Stimulated activated CD4-positive, alpha-beta T cell treated with anti-CD3 and anti-CD28 coated beads, Interleukin-4, amount 100 ng/mL, for 24 hours (primary cell): ENCODE measurements at places on chromosomes 1 and 21.

GRCh38 chr1:240239309-240239708, 147.6 kb downstream of the FMN2 start:
- no peak for DNase-seq

DNA sequence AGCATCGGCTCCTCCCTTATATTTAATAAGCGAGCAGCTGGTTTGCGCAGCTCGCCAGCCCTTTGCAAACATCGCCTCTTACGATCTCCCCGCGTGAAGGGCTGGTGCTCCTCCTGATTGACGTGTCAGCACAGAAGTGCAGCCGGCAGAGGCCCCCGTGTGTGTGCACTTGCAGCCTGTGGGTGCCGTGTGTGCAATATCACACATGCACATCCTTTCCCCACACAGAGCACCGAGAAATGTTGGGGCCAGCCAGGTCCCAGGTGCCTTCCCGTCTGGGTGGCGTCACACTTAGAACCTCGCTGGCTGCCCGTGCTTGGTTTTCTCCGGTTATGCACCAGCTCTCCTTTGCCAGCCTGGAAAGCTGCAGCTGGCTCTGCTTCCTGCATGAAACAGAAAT, 126.6 kb upstream of the AJAP1 start:
- DNase-seq = no peak

GRCh38 chr1:224411766-224412165, 22.8 kb downstream of the WDR26 start:
- no peak for DNase-seq

GRCh38 chr1:29519788-29520110, 283.4 kb downstream of the PTPRU start:
- no peak for DNase-seq

- peak; percentile 5 for DNase-seq
Measured at GRCh38 chr1:175757381-175758015, 14.1 kb upstream of the TNR start.

DNA sequence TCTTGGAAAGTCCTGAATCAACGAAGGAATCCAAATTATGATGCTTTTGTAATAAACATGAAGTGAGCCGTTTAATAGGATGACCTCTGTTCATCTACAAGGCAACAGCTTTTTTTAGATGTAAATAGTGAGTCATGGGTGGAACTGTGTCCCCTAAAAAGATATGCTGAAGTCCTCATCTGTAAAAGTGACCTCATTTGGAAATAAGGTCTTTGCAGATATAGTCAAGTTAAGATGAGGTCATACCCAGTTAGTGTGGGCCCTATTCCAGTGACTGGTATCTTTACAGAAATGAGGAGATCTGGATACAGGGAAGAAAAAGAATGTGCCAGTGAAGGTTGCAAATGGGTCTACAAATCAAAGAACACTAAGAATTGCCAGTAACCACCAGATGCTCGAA, 1287.3 kb upstream of the ADGRL4 start:
- no peak for DNase-seq

DNA sequence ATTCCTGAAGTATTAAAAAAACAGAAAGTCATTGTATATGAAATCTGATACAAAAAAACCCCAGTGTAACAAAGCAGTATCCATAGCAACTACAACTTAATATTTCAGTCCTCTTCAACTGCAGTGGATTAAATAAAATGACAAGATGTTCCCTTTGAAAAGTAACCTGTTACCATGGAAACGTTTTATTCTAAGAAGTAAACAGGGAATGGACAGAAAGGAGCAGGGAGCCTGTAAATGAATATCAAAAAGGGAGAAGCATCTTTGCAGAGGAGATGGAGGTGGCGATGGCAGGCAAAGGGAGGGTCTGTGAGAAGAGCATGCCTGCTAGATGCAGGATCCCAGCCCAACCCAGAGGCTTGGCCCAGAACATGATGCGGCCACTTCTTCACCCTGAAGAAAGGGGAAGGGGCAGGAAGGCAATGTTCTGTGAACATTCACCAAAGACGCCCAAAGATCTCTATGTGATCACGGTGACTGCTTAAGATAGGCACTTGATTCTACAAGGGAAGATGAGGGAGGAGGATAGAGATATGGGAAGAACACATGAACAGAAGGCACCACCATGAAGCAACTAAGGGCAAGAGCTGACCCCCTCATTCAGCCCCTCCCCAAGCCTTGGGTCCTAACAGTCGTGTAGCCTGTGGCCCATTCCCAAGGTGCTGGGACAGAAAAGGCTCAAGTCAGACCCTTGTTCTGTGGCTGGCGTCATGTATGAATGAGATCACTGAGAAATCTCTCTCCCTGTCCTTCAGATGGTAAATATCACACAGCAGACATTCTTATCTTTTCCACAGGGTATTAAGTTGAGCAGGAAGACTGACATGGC, 200.0 kb downstream of the SLC45A1 start:
- DNase-seq = no peak

DNA sequence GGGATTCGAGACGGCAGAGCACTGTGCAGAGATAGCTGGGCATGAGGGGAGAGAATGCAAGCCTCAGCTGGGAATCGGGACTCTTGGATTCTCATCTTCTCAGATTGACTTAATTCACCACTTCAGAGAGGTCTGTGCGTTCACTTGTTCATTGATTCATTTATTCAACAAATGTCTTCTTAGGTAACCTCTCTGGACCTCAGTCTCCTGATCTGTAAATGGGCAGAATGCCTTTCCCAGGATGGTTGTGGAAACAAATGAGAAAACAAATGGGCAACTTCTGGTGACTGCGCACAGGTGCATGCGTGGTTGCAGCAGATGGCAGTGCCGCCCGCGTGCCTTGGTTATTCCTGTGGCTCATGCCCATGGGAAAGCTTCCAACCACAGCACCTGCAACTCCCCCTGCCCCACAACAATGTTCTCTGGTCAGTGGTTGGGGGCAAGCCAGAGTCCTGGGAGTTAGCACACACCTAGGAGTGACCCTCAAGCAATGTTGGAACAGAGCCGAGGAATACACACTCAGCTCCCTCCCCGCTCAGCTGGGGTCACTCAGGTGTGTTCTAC, 110.1 kb upstream of the RUNX3 start:
- no peak for DNase-seq

GRCh38 chr1:53369761-53370160, 41.9 kb upstream of the LRP8 start:
- no peak for DNase-seq

DNA sequence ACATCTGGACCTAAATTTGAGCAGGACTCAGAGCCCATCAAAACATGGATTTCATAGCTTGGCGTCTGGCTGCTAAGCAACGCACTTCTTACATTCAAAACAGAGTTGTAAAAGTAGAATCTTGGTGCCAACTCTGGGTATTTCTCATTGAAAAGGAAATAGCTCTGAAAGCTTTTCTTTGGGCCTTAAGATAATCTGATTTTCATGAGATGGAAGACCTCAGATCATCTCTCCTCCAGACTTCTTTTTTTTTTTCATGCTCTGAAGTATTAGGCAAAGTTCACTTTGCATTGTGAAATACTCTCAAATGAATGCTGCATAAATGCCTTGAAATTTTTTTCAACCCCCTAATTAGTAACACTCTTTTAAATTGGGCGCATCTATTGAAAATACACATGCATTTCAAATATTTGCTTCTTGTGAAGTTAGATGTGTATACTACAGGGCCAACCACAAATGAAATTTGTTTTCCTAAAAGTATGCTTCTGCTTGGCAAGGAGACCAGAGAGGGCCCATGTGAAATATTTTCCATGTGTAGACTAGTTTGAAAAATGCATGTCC, 4.2 kb downstream of the ADAMTS5 start:
- no peak for DNase-seq

- DNase-seq = no peak
Measured at GRCh38 chr21:20882462-20883407, 115.5 kb upstream of the NCAM2 start.

DNA sequence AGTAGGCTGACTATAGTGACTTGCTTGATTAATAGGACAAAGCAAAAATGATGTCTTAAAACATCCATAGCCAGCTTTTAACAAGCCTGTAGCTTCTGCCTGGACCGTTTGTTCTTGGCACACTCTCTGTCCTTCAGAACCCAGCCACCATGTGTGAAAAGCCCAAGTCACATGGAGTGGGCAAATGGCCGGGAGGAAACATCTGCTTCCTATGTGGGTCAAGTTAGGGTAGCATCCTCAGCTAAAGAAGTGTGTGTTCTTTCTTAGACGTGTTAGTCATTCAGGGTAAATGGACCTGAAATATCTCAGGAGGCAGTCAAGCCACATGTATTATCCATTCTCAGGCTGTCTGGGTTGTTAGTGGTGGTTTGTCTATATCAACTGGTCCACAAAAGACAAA, 23.4 kb downstream of the RD3 start:
- no peak for DNase-seq

- DNase-seq = no peak
Measured at GRCh38 chr1:200180821-200181220, 153.3 kb downstream of the NR5A2 start.

- no peak for DNase-seq
Measured at GRCh38 chr1:70086897-70087296, 118.5 kb downstream of the LRRC40 start.

DNA sequence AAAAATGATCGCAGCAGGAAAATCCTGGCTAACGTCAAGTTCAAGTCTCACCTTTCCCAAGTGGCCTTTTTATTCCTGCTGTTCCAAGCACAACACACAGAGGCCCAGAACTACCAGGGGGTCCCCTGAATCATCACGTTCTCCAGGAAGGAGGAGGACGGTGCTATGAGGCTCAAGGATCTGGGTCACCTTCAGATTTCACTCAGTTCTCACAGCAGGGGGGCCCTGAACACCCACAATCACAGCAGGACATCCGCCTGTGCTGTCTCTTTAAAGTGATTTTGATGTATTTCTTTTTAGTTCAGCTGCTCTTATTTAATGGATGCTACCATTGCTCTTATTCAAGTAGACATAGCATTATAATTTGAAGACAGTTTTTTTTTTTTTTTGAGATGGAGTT, 173.4 kb downstream of the HUNK start:
- DNase-seq = no peak

DNA sequence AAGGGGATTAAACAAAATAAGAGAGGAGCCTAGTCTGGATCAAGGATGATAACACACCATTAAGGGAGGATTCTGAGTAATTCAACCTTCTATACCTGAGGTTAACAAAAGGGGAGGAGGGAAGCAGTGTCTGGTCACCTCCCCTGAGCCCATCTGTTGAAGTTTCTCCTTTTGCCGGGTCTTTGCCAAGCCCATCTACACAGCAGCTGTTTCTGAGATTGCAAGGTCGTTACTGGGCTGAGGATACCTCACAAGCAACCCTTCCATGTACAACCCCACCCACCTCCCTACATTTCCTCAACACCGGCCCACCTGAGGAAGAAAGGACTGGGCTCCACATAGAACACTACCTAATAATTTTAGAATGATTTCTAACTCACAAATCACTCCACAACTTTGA, 26.3 kb downstream of the LRRC52 start:
- DNase-seq = no peak

DNA sequence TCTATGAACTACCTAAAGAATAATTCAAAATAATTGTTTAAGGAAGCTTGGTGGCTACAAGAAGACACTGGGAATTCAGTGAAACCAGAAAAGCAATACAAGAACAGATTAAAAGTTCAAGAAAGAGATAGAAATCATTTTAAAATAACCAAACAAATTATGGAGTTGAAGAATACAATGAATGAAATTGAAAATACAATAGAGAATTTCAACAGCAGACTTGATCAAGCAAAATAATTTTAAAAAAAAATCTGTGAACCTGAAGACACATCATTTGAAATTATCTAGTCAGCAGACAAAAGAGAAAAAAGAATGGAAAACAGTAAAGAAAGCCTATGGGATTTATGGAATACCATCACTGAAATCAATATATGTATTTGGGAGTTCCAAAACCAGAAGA, 31.2 kb upstream of the WNT2B start:
- DNase-seq = no peak

DNA sequence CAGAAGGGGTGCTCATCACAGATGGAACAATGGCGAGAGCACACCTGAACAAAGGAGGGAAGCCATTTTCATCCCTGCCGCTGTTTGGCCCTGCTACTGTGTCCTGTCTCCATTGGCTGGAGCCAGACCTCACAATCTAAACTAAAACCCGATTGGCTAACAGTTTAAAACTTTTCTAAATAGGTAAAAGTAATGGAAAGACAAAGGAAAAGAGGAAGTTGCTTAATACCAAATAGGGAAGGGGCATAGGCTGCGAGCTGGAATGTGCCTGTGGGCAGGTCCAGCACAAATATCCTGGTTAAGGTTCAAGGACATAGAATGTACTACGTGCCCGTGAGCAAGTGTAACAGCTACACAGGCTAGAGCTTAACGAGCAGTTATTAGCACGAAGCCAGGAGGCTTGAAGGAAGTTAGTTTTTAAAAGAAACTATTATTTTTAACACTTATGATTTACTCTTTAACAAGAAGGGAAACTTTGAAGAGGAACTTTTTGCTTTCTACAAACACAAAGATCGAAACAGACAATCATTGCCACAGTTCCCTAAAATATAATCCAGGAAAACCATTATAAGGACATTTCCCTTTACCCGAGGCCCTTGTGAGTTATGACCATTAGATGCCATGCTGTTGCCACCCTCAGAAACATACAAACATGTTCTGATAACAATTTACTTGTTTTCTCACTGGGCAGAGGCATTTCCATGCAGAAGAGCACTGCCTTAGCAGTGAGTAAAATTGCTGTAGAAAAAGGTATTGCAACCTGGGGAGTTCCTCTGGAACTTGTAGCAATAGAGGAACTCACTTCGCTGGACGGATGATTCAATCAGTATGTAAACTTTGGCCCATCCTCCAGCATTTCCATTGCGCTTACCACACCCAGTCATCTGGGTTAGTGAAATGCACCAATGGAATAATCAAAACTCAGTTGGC, 4.8 kb upstream of the PTTG1IP start:
- DNase-seq = no peak

DNA sequence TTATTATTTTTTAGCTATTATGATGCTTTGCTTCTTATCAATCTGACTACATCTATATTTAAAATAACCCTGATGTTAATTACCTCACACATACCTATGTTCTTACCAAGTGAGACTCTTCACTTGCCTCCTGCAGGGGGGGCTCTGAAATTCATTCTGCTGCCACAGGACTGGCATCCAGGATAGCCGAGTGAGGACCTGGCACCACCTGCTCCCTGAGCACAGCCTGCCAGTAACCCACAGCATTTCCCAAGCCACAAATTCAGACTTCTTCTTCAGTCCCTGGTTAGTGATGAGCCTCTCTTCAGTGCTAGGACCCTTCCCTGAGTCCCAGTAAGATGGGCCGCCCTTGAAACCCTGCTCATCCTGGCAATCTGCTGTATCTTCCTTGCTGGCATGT, 296.5 kb upstream of the PLXNA2 start:
- no peak for DNase-seq

DNA sequence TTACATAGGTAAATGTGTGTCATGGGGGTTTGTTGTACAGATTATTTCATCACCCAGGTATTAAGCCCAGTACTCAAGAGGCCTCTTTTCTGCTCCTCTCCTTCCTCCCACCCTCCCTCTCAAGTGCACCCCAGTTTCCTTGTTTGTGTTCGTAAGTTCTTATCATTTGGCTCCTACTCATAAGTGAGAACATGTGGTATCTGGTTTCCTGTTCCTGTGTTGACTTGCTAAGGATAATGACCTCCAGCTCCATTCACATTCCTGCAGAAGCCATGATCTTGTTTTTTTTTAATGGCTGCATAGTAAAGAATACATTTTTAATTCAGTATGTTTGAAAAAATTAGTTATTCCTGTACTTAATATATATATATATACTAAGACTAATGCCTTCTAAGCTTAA, 107.7 kb downstream of the CLDN17 start:
- no peak for DNase-seq

- DNase-seq = no peak
Measured at GRCh38 chr1:170935231-170935630, at the start of gene MROH9. TSS of gene MROH9 (plus strand) at chr1:170935534. CDS start at chr1:170945557, 10,023 bp downstream.

- no peak for DNase-seq
Measured at GRCh38 chr1:172763057-172763456, 104.2 kb downstream of the FASLG start.
